ENCODE measurements at places on chromosomes 6 and 20.

DNA sequence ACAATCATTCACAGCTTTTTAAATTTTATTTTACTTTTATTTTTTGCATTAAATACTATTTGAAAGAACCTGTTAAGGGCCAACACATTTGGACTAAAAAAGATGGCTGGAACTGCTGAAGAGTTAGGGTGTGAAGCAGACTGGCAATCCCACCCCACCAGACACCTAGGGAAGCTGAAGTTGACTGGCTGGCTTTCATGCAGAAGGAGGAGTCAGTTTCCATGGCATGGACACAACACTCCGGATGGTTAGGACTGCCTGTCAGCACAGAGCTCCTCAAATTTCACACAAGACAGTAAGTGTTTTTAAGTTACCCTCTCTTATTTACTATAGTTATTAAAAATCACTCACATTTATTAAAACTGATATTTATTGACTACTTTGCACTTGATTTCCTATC is at the start of gene ANKRD66:
Gene ANKRD66, plus strand, starts transcription at position 238 of the 400 bp plus-strand sequence. CDS start 5,016 bp downstream, outside the sequence.
- no peak for DNase-seq

GRCh38 chr6:75084872-75085381 is 120.9 kb downstream of the COL12A1 start:
- DNase-seq, result no peak

DNA sequence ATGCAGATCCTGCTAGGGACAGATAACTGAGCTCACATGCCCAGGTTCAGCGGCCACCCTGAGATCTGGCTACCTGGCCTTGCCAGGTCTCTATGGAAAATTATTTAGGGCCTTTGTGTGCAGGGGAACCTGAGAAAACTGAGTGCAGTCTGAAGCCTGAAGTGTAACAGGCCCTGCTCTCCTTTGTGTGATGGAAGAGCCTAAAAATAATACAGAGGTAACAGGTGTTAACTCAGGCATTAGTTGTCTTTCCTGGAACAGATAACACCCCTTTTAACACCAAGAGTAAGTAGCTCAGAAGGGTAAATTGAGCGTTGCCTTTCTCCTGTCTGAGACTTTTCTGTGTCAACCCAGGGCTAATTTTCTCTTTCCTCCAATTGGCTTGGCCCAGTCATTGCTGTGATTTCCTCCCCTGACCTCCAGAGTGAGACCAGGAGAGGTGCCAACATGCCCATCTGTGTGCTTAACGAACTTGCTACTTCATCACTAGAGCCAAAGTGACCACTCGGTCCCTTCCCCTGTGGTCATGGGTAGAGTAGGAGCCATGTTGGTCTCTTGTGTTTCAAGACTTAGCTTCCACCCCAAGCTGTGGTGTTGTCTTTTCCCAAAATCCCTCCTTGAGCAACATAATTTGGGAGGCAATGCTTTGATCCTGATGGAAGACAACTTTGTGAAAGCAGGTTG is 304.4 kb upstream of the JAG1 start:
- DNase-seq, result no peak

DNA sequence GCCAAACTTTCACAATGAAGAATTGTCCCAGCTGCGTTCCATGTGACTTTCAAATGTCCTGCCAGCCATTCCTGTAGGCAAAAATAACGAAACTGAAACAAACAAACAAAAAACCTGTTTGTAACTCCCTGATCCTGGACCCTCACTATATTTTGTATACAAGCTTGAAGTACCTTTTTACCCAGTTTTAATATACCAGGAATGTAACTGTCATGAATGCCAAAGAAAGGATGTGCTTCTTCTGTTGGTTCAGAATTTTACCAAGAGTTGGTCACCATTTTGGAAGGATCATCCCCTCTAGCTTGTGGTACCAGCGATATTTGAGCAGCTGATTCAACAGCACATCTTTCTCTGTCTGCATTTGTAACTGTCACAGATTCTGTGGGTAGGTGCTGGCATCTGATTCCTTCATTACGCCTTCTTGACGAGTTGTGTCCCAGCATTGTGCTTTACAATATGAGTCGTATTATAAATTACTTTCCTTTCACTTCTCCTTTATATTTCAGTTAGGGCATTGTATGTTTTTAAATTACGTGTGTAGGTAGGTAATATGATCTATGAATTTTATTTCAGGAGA is 93.9 kb downstream of the DLGAP4 start:
- no peak for DNase-seq

DNA sequence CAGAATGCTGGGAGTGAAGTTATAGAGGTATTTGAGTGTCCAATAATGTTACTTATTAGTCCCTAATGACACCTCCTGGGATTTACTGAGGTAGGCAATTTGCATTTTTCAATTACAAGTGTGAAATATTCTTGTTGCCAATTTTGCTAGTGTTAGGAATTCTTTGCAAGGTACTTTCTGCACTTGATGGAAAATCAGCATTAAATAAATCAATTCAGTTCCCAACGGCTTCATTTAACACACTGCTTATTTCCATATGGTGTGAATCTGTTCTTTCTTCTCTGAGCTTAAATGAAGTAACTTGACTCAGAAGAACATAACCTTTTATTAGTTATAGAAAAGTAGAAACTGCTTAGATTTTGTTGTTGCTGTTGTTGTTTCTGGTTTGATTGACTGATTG is 21.2 kb downstream of the CCN2 start:
- no peak for DNase-seq

DNA sequence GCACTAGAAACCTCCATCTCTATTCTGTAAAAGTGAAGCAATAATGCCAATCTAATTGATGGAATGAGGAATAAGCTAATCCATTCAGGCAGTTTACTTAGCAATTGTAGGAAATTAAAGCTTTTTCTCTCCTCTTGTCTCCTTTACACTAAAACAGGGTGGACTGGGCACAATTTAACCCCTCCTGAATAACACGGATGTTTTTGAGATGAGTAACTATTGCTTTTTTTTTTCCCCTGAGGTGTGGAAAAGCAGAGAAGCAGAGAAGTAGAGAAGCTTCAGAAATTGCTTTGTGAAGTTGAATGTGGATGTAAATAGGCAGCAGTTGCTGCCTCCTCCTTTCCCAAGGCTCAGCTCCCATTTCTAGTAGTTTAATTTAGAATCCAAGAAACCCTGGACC is 40.0 kb upstream of the GCNT2 start:
- no peak for DNase-seq

DNA sequence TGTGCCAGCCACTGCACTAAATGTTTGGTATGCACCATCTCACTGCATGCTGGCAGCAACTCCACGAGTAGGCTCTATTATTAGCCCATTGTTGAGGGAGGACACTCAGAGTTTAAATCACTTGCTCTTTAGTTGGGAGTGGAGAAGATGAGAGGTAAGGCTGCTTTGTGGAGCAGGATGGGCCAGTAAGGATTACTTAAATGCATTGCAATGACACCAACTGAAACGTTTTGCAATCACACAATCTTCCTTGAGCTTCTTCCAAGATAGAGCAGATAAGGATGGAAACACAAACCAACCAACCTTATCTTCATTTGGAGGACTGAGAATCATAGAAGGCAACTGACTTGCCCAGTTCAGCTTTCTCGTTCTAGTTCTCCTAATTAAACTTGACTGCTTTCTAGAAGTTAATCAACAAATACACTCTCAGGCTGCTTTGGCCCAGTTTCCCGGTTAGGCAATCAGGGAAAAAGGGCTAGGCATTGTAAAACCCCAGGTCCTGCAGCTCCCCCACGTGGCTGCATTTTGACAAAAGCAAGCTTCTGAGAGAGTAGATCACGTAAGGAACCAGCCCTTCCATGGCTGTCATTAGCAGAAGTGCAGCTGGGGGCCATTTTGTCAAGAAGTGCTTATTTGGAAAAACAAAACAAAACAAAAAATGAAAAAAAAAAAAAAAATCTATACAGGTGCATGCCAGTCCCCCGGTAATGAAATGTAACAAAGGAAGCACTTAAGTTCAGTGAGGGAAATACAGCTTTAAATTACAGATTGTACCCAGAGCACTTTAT is 130.6 kb downstream of the BCAS1 start:
- DNase-seq, result peak; percentile 88

- DNase-seq, result no peak
These were observed 37.5 kb upstream of the ENTPD6 start for GRCh38 chr20:25158043-25158442.

DNA sequence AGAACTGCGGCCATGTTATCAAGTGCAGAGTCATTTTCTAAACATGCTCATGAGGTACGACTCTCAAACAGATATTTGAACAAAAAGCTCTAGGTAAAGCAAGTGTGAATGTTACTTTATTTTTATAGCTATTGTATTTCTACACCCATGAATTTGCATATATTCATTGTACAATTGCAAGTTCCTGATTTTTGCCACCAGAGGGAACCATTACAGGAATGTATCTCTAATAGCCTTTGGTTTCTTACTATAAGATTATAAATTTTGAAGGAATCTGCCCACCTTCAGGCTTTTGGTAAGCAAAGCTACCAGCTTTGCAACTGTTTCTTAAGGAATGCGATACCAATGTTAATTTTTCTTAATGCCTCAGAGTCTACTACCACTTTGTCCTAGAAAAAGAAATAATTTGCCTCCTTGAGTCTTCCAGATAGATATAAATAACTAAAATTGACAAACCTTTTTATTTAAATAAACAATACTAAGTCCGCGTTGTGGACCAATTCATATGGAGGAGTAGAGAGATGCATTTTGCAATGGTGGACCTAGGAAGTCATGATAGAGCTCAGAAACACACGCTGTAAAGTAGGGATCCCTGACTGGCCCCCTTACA is 125.4 kb upstream of the SAMD5 start:
- DNase-seq, result no peak

DNA sequence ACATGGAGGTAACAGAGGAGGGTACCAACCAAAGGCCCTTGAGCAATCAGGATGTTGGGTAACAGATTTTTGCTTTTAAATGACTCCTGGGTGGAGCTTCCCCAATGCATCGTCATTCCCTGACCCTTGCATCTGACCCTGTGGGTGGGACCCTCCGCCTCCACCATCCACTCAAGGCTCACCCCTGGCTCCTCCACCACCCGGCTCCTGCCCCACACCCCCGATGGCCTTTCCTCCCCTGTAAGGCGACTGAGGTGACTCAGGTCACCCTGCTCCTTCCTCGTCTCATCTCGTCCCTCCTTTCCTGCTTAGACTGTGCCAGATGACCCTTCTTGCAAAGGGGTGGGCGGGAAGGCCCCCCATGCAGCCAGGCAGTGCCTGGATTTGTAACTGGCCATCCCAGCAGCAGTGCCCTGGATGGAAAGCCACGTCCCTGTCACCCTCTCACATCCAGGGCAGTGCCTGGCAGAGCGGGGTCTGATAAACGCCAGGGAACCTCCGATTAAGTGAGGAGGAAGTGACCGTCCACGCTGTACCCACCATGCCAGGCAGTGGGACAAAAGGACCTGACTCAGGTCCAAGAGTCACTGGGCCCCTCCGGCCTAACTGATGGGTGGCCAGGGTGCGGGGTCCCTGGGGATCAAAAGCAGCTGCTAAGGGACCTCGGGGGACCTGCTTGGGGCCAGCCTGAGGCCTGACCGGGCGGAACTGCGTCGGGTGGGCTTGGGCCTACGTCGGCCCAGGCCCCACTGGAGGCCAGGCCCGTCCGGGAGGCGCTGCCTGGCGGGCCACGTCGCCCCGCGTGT is 624 bp upstream of the NPEPL1 start:
- DNase-seq, result no peak

DNA sequence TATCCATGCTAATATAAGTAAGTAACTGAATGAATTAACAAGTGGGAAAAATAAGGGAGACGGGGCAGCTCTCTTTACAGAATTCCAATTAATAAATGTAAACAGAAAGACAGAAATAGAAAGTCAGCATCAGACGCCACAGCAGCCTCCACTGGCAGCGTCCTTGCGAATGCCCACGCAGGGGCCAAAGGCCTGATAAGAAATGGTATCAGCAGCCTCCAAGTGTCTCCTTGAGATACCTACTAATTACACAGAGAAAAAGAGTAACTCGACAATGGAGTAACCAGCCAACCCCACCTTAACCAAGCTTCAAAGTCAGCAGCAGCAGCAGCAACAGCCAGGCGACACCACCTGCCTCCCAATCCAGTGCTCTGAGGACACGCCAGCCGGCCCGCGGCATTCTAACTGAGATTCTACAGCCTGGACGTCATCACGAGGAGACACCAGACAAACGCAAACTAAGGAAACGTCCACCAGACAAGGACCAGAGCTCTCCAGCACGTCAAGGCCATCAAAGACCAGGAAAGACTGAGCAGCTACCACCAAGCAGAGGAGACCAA is 78.8 kb downstream of the TAF4 start:
- DNase-seq, result no peak

DNA sequence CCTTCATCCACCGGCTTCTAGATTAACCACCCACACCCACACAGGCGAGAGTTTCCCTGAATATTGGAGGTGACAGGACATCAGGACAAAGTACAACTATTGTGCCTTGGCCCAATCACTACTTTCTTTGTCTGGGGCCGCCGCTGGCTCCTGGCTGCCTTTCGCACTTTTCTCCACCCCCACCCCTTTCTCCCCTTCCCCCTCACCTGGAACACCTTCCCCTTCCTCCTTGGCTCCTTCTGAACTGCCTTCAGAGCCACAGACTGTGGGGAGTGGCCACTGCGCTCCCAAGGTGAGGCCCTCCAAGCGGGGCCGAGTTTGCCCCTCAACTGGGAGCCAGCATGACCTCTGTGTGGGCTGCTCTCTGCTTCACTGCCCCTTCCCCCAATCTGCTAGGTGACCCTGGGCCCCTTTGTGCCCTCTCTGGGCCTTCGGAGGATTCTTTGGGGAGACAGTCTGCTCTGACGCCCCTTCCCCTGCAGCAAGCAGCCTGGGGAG is 3.0 kb upstream of the VEGFA start:
- no peak for DNase-seq

DNA sequence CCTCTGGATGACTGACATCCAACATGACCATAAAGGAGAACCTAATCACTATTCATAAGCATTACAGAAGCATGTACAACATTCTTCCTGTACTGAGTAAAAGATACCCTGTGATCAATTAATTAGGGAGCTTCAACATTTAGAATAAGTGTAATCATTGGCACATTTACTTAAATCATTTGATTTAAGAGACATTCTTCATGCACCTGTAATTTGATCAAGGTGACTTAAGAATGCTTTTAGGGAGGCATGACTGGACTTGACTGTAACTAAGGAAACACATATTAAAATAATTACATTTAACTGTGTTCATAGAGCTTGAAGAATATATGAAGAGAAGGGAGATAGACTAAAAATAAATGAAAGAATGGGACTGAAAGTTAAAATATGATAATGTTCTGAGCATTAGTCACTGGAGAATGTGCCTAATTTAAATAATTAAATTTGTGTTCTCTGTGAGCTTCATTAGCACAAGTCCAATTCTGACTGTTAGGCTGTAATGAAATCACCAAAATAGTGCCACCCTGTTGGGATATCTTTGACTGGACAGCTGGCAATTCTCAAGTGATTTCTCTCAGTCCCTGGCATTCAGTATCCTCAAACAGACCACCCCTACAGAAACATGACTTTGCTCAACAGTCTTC is 295.5 kb upstream of the ADGRB3 start:
- no peak for DNase-seq

GRCh38 chr20:62237801-62238568 is at the start of gene OSBPL2:
TSS of gene OSBPL2 (plus strand) at chr20:62238521. CDS start at chr20:62256185, 17,664 bp downstream.
- peak; percentile 85 for DNase-seq

GRCh38 chr6:160278786-160279310 is 20.2 kb upstream of the SLC22A2 start:
- DNase-seq, result no peak
